Fibroblast of lung (primary cell): ENCODE measurements at places on chromosomes 3 and 15.
A peak's percentile ranks its signal among the peaks of the same experiment; 100 is the strongest.

- no peak for DNase-seq
These were observed 356.2 kb downstream of the OCA2 start for GRCh38 chr15:27742751-27743477.

GRCh38 chr3:173893835-173894234, 496.3 kb downstream of the NLGN1 start:
- no peak for DNase-seq

DNA sequence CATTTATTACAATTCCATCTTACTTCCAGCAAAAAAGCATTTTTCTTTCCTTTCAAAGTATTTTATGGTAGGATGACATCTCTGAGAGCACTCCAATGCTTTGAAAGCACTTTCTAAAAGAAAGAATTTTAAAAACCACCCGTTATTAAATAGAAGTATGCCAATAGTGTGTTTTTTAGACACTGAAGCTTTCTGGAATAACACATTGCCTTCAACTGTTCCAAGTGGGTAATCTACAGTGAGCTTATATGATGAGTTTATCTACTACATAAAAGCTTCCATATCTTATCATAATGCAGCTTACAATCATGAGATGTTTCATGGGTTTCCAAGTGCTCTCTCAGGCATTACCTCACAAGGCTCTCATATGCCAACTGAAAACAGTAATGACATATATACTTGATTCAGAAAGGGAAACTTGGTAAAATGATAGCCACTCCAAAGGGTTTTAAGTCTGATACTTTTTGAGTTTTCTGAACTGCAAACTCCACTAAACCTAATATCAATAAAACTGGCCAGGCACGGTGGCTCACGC, 14.1 kb downstream of the CMTM6 start:
- DNase-seq = no peak

- peak; percentile 17 for DNase-seq
These were observed 25.3 kb downstream of the ADGRG7 start for GRCh38 chr3:100634493-100635272.

DNA sequence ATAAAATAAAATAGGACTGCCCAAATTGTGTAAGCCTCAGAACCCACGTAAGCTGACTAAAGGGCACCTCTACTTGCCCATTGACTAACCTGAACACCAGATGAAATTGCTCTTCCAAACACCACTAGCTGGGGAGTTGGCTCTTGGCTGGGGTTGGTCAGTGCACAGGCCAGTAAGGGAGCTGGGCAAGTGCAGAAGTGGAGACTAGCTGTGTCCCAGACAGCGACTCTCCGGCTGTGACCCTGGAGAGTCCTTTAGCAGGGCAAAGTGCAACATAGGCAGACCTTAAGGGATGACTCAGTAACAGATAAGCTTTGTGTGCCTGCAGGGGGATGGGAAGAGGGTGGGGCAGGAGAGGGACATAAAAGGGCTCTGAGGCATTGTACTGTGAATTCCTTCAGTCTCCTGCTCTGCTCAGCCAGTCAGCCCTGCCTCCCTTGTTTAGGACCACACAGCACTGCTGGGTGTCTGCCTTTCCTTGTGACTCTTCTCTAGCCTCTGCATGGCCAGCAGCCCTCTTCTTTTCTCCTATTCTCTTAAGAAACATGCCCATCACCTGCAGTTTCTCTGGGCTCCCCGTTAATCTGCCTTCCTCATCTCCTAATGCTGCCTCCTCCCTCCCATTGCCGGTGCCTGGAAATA, 13.2 kb downstream of the NR1I2 start:
- DNase-seq = peak; percentile 21

DNA sequence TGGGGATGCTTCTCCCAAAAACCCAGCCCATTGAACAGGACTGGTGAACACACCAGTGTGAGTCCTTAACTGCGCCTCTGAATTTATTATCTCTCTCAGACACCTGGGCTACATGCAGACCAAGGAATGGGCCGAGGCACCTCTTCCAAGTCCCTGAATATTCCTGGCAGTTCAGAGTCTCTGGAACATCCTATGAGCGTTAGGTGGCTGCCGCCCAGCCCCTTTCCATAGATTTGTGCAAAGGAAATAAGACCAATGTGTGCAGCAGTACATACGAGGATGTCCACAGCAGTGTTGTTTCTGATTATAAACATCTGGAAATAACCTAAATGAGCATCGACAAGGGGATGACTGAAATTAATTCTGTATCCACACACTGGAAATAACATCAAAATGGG, 104.9 kb upstream of the RPL32 start:
- no peak for DNase-seq

DNA sequence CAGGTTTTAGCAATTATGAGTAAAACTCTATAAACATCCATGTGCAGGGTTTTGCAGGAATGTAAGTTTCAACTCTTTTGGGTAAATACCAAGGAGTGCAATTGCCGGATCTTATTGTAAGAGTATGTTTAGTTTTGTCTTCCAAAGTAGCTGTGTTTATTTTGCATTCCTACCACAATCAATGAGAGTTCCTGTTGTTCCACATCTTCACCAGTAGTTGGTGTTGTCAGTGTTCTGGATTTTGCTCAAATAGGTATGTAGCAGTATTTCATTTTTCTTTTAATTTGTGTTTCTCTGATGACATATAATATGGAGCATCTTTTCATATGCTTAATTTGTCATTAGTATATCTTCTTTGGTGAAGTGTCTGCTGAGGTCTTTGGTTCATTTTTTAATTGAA, 185.1 kb upstream of the GALNT15 start:
- no peak for DNase-seq

GRCh38 chr3:152780553-152780952, 54.4 kb upstream of the P2RY1 start:
- DNase-seq = peak; percentile 40
